ENCODE measurements at places on chromosomes 16 and 17. TPM values are rescaled to one million over a fixed set of nuclear protein-coding genes. Genes with fewer than 3 reads are reported as not detected.
A peak's percentile ranks its signal among the peaks of the same experiment; 100 is the strongest.

Gene CLEC18B
- 0.65 TPM for polyA plus RNA-seq

Gene OTOP3
- not detected for polyA plus RNA-seq

Gene KRT40
- polyA plus RNA-seq, result 0.09 TPM

Gene CFAP52
- polyA plus RNA-seq, result 3.8 TPM

Gene EFNB3
- polyA plus RNA-seq, result 0.87 TPM

Gene WSCD1
- polyA plus RNA-seq, result 1.5 TPM

Gene ZG16
- polyA plus RNA-seq, result 0.01 TPM

Gene TBC1D3D
- 1.8 TPM for polyA plus RNA-seq

Gene GLIS2
- polyA plus RNA-seq, result 14.8 TPM

- no peaks in the 10 kb centered on the region for H3K36me3 ChIP-seq
- H3K27me3 ChIP-seq, result no peaks in the 10 kb centered on the region
- H3K4me1 ChIP-seq, result peaks cover 6% of the 10 kb centered on the region
- H3K4me3 ChIP-seq, result no peak overlapping the region
These were observed 16.6 kb downstream of the CD7 start for GRCh38 chr17:82300707-82301270.

GRCh38 chr17:80817861-80818260, 173.8 kb upstream of the CHMP6 start:
- peaks cover 4% of the 10 kb centered on the region for H3K36me3 ChIP-seq
- peaks cover 4% of the 10 kb centered on the region for H3K4me1 ChIP-seq
- H3K4me3 ChIP-seq, result no peak overlapping the region
- peak; percentile 8 for DNase-seq
- no peaks in the 10 kb centered on the region for H3K27me3 ChIP-seq

DNA sequence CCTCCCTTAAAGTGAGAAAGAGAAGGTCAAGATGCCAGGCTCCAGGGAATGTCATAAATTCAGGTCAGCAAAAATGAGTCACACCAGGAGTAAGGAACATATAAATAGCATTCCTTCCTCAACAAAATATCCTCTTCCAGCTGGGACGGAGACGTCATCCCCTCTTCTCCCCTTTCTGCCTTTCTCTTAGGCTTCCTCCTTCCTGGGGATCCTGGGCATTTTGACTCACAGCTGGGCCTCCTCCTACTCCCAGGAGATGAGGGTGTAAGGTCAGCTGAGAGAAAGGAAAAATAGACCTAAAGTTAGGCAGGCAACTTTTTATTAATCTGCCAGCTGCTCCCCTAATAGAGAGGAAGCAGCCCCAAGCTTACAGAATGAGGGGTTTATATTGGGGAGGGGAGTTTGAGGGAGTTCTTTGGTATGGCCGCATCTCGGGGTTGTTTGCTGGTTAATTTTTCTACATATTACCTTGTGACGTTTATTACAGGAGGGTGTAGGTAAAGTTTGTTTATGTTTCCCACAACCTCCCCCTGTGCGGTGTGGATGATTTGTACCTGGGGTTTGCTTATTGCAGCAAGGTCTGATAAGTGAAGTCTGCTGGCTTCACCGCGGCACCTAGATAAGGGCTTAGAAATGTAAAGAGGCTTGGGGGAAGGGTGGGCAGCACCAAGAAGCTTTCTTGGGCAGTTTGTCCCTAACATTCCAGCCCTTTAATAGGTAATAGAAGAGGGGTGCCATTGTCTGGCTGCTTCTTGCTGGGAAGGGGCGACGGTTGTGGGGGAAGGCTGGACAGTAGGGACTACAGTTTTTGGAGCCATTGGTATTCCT, 7.1 kb upstream of the ZNF747 start:
- DNase-seq, result peak; percentile 36
- H3K36me3 ChIP-seq, result no peaks in the 10 kb centered on the region
- H3K4me1 ChIP-seq, result peaks cover 5% of the 10 kb centered on the region
- H3K4me3 ChIP-seq, result no peak overlapping the region

DNA sequence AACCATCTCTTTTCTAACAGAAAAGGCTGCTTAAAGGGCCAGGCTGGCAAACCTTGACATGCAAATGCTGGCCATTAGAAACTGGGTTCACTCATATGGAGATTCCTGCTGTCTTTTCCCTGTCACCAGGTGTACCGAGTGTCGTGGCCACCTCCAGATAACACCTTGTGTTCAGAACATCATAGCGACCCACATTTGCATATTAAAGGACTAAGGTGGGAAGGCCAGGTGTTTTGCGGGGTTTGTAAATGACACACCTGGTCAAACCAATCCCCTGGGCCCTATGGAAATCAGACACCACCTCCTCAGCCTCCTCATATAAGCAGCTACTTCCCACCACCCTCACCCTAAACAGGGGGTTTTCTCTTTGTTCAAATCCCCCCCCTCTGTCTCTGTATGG, 2.5 kb upstream of the AIPL1 start:
- H3K4me3 ChIP-seq, result no peak overlapping the region
- DNase-seq, result no peak
- H3K27ac ChIP-seq, result no peak overlapping the region
- peaks cover 6% of the 10 kb centered on the region for H3K27me3 ChIP-seq

DNA sequence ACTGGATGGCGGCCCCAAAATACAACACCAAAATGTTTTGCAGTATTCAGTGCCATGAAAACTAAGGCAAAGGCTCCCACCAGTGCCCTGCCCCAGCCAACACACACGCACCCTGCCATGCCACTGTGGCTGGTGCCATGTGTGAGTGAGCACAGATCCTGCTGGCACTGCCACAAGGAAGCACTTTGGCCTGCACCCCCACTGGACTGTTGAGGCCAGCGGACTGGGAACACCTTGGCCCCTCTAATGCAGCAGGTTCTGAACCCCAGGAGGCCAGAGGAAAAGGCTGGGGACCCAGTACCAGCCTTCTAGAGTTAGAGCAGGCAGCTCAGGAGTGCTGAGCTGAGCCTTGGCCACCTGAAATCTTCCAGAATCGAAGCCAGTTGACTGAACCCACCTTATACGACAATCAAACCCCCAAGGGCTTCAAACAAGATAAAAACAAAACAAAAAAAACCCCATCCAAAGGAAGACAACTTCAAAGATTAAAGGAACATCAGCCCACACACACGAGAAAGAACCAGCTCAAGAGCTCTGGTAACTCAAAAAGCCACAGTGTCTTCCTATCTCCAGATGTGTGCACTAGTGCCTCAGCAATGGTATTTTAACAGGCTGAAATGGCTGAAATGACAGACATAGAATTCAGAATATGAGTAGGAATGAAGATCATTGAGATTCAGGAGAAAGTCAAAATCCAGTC, 21.5 kb downstream of the NLRP1 start:
- H3K27me3 ChIP-seq, result no peaks in the 10 kb centered on the region
- H3K4me3 ChIP-seq, result no peak overlapping the region
- no peaks in the 10 kb centered on the region for H3K4me1 ChIP-seq
- no peak overlapping the region for H3K27ac ChIP-seq
- H3K36me3 ChIP-seq, result no peaks in the 10 kb centered on the region

GRCh38 chr17:38418693-38419507, 9.4 kb upstream of the ARHGAP23 start:
- no peaks in the 10 kb centered on the region for H3K27me3 ChIP-seq
- no peak overlapping the region for H3K27ac ChIP-seq
- no peak for DNase-seq
- H3K4me3 ChIP-seq, result no peak overlapping the region

GRCh38 chr16:56109205-56109604, 82.1 kb upstream of the GNAO1 start:
- no peaks in the 10 kb centered on the region for H3K27me3 ChIP-seq
- DNase-seq, result no peak
- no peak overlapping the region for H3K4me3 ChIP-seq
- H3K4me1 ChIP-seq, result peaks cover 10% of the 10 kb centered on the region
- H3K27ac ChIP-seq, result no peak overlapping the region

- peaks cover 4% of the 10 kb centered on the region for H3K27me3 ChIP-seq
- peak; percentile 61 for DNase-seq
- no peak overlapping the region for H3K27ac ChIP-seq
- no peaks in the 10 kb centered on the region for H3K4me1 ChIP-seq
- no peaks in the 10 kb centered on the region for H3K36me3 ChIP-seq
These were observed 37.6 kb downstream of the MMD start for GRCh38 chr17:55383771-55384642.

- H3K36me3 ChIP-seq, result no peaks in the 10 kb centered on the region
- no peak overlapping the region for H3K27ac ChIP-seq
- H3K4me1 ChIP-seq, result no peaks in the 10 kb centered on the region
These were observed 307.2 kb upstream of the MYOCD start for GRCh38 chr17:12358477-12358876.

GRCh38 chr16:81472391-81472790, 27.8 kb downstream of the CMIP start:
- H3K36me3 ChIP-seq, result peaks cover 7% of the 10 kb centered on the region
- H3K27me3 ChIP-seq, result no peaks in the 10 kb centered on the region
- DNase-seq, result no peak
- no peak overlapping the region for H3K4me3 ChIP-seq

- H3K4me1 ChIP-seq, result no peaks in the 10 kb centered on the region
- DNase-seq, result no peak
- H3K4me3 ChIP-seq, result no peak overlapping the region
- no peaks in the 10 kb centered on the region for H3K27me3 ChIP-seq
- no peak overlapping the region for H3K27ac ChIP-seq
These were observed 4.1 kb upstream of the SLFN5 start for GRCh38 chr17:35238821-35239220.

GRCh38 chr17:38747463-38748148, 530 bp downstream of the PCGF2 start:
- H3K36me3 ChIP-seq, result no peaks in the 10 kb centered on the region
- H3K4me1 ChIP-seq, result peaks cover 17% of the 10 kb centered on the region
- H3K27me3 ChIP-seq, result peaks cover 10% of the 10 kb centered on the region
- peak overlapping the region; percentile 87 for H3K4me3 ChIP-seq
- peak overlapping the region; percentile 76 for H3K27ac ChIP-seq
- DNase-seq, result peak; percentile 61

- H3K4me1 ChIP-seq, result peaks cover 7% of the 10 kb centered on the region
- H3K4me3 ChIP-seq, result no peak overlapping the region
- no peaks in the 10 kb centered on the region for H3K36me3 ChIP-seq
- no peaks in the 10 kb centered on the region for H3K27me3 ChIP-seq
- peak; percentile 40 for DNase-seq
- no peak overlapping the region for H3K27ac ChIP-seq
These were observed 290.4 kb downstream of the ABCC12 start for GRCh38 chr16:47865337-47865855.

GRCh38 chr17:70313086-70313852, 143.9 kb downstream of the KCNJ2 start:
- H3K36me3 ChIP-seq, result no peaks in the 10 kb centered on the region
- no peak overlapping the region for H3K4me3 ChIP-seq

DNA sequence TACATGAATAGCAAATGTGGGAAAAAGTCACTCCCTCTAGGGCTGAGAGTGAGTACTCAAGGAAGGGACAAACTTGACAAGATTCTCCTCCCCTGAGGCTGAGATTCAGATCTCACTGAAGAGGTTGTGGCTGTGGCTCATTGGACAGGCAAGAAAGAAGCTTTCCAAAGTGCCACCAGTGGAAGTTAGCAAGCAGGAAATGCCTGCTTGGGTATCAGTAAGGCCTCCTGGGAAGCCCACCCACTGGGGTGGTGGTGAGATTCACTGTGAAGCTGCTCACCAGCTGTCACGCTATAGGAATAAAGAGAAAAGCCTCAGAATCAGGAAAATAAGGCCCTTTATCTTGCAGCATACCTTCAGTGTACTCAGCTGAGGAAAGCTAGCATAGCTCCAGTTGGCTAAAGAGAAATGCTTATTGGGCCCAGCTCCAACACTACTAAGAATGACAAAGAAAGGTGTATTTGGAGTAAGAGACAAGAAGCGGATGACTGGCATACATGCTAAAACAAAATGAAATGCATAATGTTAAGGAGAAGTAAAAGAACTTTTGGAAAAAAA, 274.4 kb upstream of the TOM1L1 start:
- H3K36me3 ChIP-seq, result no peaks in the 10 kb centered on the region
- no peak overlapping the region for H3K27ac ChIP-seq
- no peaks in the 10 kb centered on the region for H3K27me3 ChIP-seq
- no peak for DNase-seq

GRCh38 chr17:81333616-81334368, 38.7 kb upstream of the SLC38A10 start:
- peak; percentile 16 for DNase-seq
- H3K27me3 ChIP-seq, result no peaks in the 10 kb centered on the region
- H3K36me3 ChIP-seq, result no peaks in the 10 kb centered on the region
- H3K4me1 ChIP-seq, result peaks cover 32% of the 10 kb centered on the region
- H3K27ac ChIP-seq, result no peak overlapping the region
- no peak overlapping the region for H3K4me3 ChIP-seq

GRCh38 chr16:47734081-47734857, 273.1 kb downstream of the PHKB start:
- no peaks in the 10 kb centered on the region for H3K27me3 ChIP-seq
- H3K4me3 ChIP-seq, result no peak overlapping the region
- no peaks in the 10 kb centered on the region for H3K36me3 ChIP-seq
- H3K27ac ChIP-seq, result no peak overlapping the region

DNA sequence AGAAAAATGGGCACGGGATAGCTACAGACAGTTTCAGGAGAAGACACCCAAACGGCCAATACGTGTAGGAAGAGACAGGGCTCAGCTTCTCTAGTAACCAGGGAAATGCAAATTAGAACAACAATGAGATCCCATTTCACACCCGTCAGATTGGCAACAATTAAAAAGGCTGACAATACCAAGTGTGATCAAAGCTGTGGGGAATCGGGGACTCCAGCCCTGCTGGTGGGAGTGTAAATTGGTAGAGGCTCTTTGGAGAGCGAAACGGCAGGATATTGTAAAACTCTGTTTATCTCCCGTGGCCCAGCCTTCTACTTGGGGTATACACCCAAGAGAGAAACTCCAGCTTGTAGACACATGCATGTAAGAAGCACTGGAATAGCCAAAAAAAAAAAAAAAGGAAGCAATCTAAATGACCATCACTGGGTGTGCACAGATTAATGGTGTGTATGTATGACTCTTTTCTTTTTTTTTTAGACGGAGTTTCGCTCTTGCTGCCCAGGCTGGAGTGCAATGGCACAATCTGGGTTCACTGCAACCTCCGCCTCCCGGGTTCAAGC, 27.5 kb downstream of the MYBBP1A start:
- peaks cover 6% of the 10 kb centered on the region for H3K4me1 ChIP-seq
- no peak overlapping the region for H3K27ac ChIP-seq
- no peak for DNase-seq
- no peaks in the 10 kb centered on the region for H3K36me3 ChIP-seq
- H3K27me3 ChIP-seq, result no peaks in the 10 kb centered on the region

DNA sequence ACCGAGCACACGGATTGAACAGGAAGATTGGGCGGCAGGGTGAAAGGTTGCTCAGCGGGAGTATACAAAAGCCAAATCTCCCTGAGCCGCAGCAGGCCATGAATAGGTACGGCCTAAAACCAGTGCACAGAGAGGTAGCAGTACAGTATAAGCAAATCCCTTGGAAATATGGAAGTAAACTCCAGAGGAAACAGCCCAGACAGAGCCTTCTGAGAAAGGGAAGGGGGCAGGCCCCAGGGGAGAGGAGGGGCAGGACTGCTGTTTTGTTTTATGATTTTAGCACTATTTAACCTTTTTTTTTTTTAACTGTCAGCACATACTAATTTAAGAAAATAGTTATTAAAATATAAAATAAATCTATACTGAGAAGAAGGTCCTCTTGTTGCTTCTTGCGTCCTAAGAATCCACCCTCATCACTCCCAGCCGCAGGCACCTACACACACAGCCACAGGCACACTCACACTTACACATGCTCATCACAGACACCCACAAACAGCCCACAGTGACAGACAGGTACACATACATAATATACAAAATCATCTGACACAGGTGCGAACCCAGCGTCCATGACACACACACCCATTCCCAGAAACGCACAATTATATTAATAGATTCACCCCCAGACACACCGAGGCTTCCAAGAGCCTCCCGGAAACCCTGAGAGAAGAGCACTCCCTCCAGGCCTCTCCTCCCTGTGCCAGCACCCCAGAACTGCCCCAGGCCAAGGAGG, 12.8 kb downstream of the PLXDC1 start:
- no peak for DNase-seq
- H3K4me3 ChIP-seq, result no peak overlapping the region
- no peaks in the 10 kb centered on the region for H3K36me3 ChIP-seq
- no peaks in the 10 kb centered on the region for H3K27me3 ChIP-seq

GRCh38 chr17:39283896-39284295, 58.2 kb upstream of the STAC2 start:
- H3K4me1 ChIP-seq, result no peaks in the 10 kb centered on the region
- peaks cover 18% of the 10 kb centered on the region for H3K36me3 ChIP-seq
- H3K27me3 ChIP-seq, result no peaks in the 10 kb centered on the region
